H9 (cell line): ENCODE measurements at places on chromosomes 3 and 15.

DNA sequence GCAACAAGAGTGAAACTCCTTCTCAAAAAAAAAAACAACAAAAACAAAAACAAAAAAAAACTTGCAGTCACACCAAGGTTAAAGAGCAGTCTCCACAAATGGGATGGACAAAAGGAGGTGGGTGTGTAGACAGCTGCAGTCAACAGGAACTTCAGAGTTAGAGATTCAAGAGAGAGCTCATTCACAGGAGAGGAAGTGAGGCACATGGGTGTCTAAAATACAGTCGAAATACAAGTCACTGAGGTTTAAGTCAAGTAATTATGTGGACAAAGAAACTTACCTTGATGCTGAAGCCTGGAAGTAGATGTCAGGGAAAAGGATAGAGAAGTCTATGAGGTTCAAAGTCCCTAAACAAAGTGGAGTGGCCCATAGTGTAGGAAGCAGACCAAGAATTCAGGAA lies 14.8 kb downstream of the MRPS11 start:
- no peak for DNase-seq
- no peak overlapping the region for H3K4me3 ChIP-seq
- H3K4me1 ChIP-seq, result no peaks in the 10 kb centered on the region; the same call in 1 of the 2 replicates
- no peaks in the 10 kb centered on the region for H3K27me3 ChIP-seq

DNA sequence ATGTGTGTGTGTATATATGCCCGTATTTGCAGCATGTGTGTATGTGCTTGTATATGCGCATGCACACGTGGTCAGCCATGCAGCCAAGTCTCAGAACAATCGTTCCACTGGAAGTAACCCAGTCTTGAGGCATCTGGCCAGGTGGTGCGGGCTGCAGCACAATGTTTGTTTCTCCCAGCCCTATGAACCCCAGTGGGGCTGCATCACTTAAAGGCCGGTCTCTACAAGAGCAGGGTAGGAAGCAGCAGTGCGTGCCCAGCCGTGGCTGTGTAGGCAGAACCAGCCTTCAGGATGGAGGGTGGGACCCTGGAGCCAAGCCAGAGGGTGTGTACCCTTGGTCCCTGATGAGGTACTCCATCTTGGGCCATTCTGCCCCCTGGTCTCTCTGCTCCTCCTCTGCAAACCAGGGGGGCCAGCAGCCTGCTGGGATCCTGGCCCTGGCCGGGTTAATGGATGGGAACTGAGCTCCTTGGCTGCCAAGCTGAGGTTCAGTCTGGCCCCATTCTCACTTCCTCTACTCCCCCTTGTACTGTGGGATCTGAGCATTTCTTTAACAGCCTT lies 11.8 kb downstream of the KLF13 start:
- no peaks in the 10 kb centered on the region for H3K36me3 ChIP-seq
- H3K4me3 ChIP-seq, result no peak overlapping the region
- no peak for DNase-seq

GRCh38 chr3:59992578-59992977 lies 942.8 kb upstream of the CFAP20DC start:
- no peak overlapping the region for H3K4me3 ChIP-seq
- no peaks in the 10 kb centered on the region for H3K4me1 ChIP-seq
- H3K36me3 ChIP-seq, result no peaks in the 10 kb centered on the region
- no peaks in the 10 kb centered on the region for H3K27me3 ChIP-seq
- H3K27ac ChIP-seq, result no peak overlapping the region

- H3K36me3 ChIP-seq, result no peaks in the 10 kb centered on the region
- H3K27me3 ChIP-seq, result no peaks in the 10 kb centered on the region
- no peaks in the 10 kb centered on the region for H3K4me1 ChIP-seq
- H3K27ac ChIP-seq, result no peak overlapping the region
Measured at GRCh38 chr3:184030536-184030935, 1.0 kb upstream of the HTR3D start.

- no peak overlapping the region for H3K27ac ChIP-seq
- H3K4me3 ChIP-seq, result peak overlapping the region; percentile 85
- H3K36me3 ChIP-seq, result peaks cover under 1% of the 10 kb centered on the region; the same call in 1 of the 2 replicates
- no peaks in the 10 kb centered on the region for H3K27me3 ChIP-seq
- no peak for DNase-seq
Measured at GRCh38 chr15:65068403-65068788, 605 bp upstream of the RASL12 start.
